Activated CD4-positive, alpha-beta T cell treated with anti-CD3 and anti-CD28 coated beads, Interleukin-2, Interleukin-6, amounts not matched to agents 100 ng/mL and 50 ng/mL, durations not matched to agents 16 hours and 8 hours (primary cell): ENCODE measurements at places on chromosomes 3 and 15.

- DNase-seq: peak; percentile 23
These were observed 47.8 kb downstream of the DAPK2 start for GRCh38 chr15:63998489-63998888.

DNA sequence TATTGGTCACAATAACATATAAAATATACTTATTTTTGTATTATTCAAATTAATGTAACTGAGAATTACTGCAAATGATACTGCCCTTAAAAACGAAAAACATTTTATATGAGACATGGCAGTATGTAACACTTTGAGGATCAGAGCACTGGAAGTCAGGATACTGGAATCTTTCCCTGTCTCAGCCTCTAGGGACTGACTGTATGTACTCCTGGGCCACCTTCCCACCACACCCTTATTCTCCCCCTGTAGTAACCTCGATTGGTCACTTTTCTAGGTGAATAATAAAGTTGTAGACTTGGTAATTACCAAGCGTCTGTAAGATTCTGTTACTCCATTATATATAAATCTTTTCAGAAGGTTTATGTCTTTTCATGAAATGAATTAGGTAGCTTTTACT lies 43.0 kb downstream of the LRRC49 start:
- no peak for DNase-seq

- no peak for DNase-seq
These were observed 57.5 kb downstream of the CACNA2D2 start for GRCh38 chr3:50445919-50446318.

GRCh38 chr15:34158355-34158754 lies 51.5 kb downstream of the KATNBL1 start:
- no peak for DNase-seq

- no peak for DNase-seq
These were observed 287.4 kb upstream of the CTNNB1 start for GRCh38 chr3:40911928-40912327.

- DNase-seq: no peak
These were observed 16.6 kb upstream of the APH1B start for GRCh38 chr15:63260791-63261190.

- no peak for DNase-seq
These were observed 463.5 kb upstream of the RASGRP1 start for GRCh38 chr15:39028069-39028468.

GRCh38 chr3:16768014-16768413 lies 116.7 kb upstream of the PLCL2 start:
- no peak for DNase-seq

DNA sequence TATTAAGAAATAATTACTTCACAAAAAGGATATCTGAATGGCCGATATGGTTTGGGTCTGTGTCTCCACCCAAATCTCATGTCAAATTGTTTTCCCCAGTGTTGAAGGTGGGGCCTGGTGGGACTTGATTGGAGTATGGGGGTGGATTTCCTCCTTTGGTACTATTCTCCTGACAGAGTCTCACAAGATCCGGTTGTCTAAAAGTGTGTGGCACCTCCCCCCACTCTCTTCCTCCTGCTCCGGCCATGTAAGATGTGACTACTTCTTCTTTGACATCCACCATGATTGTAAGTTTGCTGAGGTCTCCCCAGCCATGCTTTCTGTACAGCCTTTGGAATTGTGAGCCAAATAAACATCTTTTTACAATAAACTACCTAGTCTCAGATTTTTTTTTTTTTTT lies 34.5 kb downstream of the ZBTB11 start:
- DNase-seq: no peak

- DNase-seq: no peak
These were observed 119.3 kb upstream of the NR2E3 start for GRCh38 chr15:71691081-71691457.

DNA sequence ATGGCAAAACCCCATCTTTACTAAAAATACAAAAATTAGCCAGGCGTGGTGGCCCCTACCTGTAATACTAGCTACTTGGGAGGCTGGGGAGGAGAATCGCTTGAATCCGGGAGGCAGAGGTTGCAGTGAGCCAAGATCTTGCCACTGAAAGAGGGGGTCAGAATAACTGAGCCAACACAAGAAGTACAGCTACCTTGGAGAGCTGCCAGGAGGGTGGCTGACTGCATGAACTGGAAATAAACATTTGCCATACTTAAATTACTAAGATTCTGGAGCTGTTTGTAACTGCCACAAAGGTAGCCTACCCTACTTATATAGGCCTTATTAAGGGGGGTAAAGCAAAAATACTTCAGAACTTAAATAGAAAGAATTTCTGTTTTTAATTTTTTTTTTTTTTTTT lies 15.4 kb upstream of the PIK3CB start:
- no peak for DNase-seq

DNA sequence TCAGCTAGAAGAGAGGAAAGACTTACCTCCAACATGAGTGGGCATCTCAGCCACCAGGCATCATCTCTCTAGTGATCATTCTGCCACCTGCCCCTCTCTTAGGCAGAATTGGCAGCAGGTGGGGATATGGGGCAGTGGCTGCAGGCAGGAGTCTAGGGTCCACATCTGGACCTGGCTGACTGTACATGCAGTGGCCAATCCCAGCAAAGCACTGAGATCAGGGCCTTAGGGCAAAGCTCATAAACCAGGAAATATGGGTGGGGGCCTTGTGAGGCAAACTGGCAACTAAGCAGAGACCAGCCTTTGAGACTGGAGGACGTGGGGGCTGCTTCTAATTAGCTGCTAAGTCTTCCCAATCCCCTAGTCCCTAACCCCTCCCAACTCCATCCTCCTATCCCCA lies 12.9 kb downstream of the POMGNT2 start:
- DNase-seq: no peak
